ENCODE measurements at places on chromosomes 6 and 20. TPM values are rescaled to one million over a fixed set of nuclear protein-coding genes. Genes with fewer than 3 reads are reported as not detected.

- no peak for DNase-seq
Measured at GRCh38 chr20:5393218-5393870, 76.6 kb upstream of the PROKR2 start.

DNA sequence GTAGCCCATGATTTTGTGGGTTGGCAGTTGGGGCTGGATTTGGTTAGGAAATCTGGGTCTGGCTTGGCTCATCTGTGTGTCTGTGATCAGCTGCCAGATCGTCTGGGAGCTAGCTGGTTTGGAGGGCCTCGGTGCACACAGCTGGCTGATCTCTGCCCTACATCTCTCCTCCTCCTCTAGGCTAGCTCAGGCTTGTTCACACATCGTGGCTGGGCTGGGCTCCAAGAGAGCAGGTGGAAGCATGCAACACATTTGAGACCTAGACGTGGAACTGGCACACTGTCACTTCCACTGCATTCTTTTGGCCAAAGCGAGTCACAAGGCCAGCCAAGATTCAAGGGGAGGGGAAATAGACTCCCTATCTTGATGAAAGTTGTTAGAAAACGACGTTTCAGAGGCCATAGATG is 15.9 kb downstream of the NDUFAF5 start:
- DNase-seq: peak; percentile 82

GRCh38 chr6:97689078-97689754 is 406.2 kb upstream of the MMS22L start:
- no peak for DNase-seq

- peak; percentile 57 for DNase-seq
Measured at GRCh38 chr6:33731751-33732282, 14.9 kb downstream of the IP6K3 start.

The CD24 gene
- total RNA-seq: 2,531 TPM

Data from mucosa of gallbladder (tissue), 1 donor.